ENCODE measurements at places on chromosomes 2 and 18.

DNA sequence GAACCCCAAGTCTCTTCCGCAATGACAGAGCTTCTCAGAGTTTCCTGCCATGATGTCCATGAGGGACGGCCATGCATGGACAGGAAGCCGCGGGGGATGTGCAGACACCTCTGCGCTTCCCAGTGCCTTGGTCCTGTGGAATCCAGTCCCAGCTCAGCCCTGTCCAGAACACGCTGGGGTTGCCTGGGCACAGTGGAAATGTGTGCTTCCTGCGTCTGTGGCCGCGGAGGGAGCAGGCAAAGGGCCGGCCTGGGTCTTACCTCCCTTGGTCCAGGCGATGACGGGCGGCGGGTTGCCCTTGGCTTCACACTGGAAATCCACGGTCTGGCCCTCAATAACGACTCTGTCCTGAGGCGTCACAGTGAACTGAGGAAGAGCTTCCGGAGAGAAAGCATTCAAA is 79.6 kb downstream of the PXDN start:
- no peak for DNase-seq

DNA sequence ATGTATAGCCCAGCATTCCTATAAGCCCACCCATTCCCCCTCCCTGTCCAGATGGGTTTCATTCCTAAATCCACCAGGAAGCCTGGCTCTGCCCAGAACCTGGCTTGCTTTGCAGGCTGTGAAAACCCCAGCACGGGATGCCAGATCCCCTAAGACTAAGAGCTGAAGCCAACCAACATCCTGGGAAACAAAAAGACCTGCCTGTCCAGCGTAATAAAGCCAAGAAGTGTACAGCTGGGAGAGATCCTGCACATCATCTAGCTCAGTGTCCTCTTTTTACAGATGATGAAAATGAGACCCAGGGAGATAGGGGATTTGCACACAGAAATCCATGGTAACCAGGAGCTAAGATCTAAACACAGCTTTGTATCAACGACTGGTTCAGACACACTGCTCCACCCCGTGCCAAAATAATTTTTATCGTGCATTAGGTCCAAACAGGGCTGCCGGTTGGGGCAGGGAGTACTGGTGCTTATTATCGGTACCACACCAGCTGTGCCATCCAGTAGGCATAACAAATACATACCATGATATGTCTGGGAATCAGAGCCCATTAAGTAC is 2.9 kb downstream of the RND3 start:
- no peak for DNase-seq

DNA sequence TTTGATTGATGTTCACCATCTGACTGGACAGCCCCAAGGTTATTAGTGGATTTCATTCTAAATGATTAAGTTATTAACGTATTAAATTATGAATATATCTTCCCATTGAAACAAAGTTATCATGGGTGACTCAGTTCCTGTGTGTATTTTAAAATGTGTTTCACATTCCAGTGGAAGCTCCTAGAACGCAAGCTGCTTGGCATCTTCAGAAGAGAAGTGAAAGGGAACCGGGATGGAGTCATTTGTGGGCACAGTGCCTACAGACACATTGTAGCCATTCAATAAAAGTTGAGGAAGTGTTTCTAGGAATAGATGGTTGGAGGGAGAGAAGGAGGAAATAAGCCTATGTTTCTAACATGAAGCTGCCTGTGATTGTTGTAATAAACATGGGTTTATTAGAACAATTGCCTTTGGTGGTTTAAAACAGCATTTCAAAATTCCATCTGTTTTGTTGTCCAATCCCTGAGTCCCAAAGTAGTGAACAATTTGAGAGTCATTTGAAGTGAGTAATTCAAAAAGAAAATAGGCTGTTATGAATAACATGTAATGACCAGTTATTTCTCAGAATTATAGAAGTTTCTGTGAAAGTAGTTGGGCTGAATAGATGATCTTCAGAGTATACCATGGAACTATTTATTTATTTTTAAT is 143.5 kb downstream of the PKP4 start:
- DNase-seq = no peak

DNA sequence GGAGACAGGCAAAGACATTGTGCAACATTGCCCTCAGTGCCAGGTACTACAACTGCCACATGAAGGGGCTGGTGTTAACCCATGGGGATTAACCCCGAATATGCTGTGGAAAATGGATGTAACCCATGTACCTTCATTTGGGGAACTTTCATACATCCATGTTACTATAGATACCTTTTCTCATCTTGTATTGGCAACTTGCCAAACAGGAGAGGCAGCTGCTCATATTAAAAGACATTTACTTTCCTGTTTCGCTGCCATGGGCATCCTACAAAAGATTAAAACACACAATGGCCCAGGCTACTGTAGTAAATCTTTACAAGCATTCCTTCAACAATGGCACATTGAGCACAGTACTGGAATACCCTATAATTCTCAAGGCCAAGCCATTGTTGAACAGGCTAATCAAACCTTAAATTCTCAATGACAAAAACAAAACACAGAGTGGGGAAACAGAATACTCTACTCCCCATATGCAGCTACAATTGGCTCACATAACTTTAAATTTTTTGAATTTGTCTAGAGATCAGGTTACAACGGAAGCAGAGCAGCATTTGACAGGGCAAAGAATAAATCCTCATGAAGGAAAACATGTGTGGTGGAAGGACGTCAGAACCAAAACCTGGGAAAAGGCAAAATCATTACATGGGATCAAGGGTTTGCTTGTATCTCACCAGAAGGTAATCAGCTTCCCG is 1723.5 kb upstream of the LRRTM1 start:
- no peak for DNase-seq

DNA sequence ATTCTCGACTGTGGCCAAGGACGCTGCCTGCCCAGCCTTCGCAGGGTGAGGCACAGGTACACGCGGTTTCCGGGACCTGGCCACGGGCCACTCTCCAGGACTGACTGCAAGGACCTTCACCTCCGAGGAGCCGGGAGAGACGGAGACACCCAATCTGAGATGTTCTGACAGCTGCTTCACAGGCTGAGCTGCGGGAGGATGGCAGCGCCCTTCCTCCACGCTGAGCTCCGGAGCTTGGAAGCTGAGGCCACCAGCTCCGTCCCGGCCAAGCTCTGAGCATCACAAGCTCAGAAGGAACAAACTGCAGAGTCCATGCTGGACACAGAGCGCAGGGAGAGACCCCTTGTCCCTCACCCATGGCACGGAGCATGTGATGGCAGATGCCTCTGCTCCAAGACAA is 71.1 kb upstream of the CTDP1 start:
- no peak for DNase-seq

GRCh38 chr2:197964720-197965119 is 160.3 kb downstream of the PLCL1 start:
- no peak for DNase-seq

GRCh38 chr2:160201849-160202539 is 1.9 kb upstream of the ITGB6 start:
- no peak for DNase-seq

DNA sequence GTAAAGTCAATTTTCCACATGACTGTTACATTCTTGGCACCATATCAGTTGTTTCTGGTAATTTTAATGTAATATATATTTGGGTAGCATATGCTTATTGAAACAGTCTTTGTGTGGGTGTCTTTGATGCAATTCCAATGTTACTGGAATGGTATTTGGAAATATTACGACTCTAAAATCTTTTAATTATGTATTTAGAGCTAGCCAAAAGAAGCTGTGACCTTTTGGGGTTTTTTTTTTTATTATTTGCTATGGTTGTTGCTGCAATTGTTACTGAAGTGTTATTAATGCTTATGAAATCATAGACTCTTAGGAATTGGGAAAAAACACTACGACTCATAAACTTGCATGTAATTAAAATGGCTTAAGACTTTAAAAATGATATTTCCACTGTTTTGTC is 95.9 kb downstream of the AOX1 start:
- no peak for DNase-seq

DNA sequence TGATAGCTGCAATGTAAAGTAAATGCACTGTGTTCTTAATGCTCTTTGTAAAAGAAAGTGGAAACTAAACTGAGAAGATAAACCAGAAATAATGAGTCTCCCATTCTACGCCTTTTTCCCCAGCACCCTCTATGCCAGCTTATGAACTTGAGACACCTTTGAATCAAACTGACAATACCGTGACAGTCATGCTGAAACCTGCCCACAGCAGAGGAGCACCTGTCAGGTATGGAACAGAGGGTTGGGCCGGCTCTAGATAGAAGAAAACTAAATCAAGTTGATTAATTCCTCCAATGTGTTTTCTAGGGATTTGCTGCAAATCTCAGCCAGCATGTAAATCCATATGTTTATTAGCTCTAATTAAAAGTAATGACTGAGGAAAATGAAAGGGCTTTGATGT is 520.6 kb upstream of the RAB12 start:
- DNase-seq = peak; percentile 75

DNA sequence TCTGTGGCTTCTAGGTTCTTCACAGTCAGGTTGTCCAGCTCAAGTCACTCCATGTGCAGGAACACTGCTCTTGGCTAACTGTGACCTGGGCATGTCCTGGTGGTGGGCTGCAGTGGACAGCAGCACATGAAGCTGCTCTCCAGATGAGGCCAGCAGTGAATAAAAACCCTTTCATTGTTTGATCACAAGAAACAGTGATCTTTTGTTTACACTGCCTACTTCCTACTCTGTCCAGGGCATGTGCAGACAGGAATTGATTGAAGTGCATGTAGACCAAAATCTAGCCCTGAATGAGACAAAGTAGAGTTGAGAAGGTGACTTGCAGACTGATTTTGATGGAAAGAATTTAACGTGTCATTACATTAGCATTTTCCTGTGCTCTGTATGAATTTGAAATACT is 34.9 kb downstream of the BCL2L11 start:
- peak; percentile 40 for DNase-seq

- no peak for DNase-seq
These were observed 266.2 kb downstream of the CCDC102B start for GRCh38 chr18:69064063-69064462.

GRCh38 chr2:157838442-157839161 is 37.5 kb downstream of the ACVR1 start:
- peak; percentile 58 for DNase-seq

DNA sequence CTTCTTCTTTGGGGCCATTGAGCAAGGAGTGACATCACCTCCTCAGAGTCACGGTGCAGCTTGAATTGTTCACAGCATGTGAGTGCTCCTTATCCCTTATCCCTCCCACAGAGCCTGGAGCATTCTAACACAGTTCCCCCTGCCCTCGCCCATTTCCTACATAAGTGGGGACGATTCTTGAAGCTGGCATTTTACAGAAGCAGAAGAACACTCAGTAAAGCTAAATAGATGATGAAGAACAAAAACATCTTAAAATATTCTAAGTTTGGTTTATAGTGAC is 135.8 kb upstream of the APCDD1 start:
- DNase-seq = no peak

- DNase-seq = no peak
These were observed 810.8 kb upstream of the CHAC2 start for GRCh38 chr2:52956766-52957165.

DNA sequence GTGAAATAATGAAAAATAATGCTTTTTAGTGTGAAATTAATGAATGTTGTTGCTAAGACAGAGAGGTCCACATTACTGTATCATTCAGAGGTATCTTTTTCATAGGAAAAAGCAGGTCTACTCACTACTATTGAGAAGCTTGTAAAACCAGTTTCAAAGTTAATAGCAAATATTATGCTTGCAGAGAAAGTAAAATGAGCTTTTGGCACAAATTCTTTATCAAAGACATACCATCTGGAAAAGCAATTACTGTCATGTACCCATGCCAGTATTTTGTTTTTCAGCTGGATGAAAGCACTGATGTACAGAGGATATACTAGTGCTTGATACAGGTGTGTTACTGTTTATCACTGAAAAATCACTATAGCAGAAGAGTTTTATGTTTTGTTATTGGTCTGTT is 77.5 kb downstream of the NCOA1 start:
- DNase-seq = peak; percentile 70

- DNase-seq = no peak
These were observed 12.1 kb upstream of the C18orf32 start for GRCh38 chr18:49499046-49499637.

- peak; percentile 21 for DNase-seq
These were observed 5.6 kb downstream of the METTL5 start for GRCh38 chr2:169819106-169819505.

DNA sequence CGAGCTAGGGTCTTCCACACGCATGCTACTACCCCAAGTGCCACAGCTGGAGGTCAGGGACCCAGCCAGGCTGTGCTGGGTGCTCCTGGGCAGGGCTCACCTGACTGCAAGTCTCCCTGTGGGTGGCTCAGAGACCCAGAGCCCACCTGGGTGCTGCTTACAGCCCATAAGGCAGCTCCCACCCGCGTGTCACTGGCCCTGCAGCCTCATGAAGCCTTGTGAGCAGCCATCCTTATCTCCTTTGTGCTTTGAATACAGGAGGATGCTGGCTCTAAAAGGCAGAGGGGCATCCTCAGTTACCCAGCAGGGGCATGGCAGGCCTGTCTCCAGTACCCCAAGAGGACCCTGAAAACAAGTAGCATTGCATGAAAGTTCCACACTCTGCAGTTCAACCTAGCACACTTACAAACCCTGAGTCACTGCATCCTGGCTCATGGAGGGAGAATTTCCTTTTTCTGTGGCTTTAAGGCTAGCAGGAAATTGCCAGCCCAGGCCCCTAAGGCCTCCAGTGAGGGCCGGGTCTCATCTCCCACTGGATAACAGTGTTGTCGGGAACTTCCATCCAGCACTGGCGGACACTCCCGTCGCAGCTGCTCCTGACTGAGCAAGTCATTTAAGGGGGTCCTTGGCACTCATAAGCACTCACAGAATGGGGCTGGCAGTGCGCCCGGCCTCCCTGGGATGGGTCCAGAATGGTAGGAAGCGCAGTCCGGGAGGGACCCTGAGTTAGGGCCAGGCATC is 137.1 kb downstream of the RPIA start:
- DNase-seq = peak; percentile 29

- no peak for DNase-seq
These were observed 5.5 kb upstream of the ID2 start for GRCh38 chr2:8676191-8676920.

GRCh38 chr2:216222650-216223352 is 113.7 kb downstream of the XRCC5 start:
- no peak for DNase-seq

DNA sequence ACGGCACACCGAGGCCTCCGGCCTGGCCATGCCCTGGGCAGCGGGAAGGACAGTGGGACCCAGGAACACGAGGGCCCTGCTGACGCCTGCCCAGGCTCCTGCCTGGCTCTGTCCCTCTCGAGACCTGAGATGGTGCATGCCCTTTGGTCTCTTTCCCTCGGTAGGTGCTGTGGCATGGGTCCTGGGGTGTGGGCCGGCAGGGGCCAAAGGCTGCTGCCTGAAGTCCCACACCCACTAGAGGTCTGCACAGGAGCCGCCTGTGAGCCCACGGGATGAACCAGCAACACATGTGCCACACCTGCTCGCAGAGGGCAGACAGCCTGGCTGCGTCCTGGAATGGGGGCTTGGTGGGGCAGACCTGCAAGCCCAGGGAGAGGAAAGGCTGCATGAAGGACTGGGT is 73.3 kb downstream of the NDUFA10 start:
- DNase-seq = no peak

Data from NCI-H1105 treated with DMSO at 0.1 percent for 48 hours (cell line).